CD4-positive, alpha-beta T cell treated with Interleukin-17A for 4 hours (primary cell): ENCODE measurements at places on chromosomes 6 and 20.

DNA sequence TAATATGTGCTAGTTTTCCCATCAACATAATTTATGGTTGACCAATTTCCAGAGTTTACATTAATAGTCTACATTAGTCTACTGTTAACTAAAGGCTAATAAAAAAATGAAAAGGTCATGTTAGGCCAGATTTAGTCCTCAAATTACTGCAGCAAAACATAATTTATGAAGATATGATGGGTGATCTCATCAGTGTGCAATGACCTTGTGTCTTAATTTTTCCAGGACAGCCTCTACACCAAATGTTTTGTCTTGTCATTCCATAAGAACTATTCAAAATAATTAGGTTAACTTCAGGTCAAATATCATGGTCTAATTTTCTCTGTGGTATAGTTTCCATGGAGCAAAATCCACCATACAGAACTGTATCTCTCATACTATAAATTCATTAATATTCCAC is 234.2 kb downstream of the COL12A1 start:
- no peak for DNase-seq

- DNase-seq: no peak
These were observed 844.3 kb upstream of the MANEA start for GRCh38 chr6:94733066-94733465.

- no peak for DNase-seq
These were observed 117.7 kb upstream of the CCDC28A start for GRCh38 chr6:138655828-138656227.

DNA sequence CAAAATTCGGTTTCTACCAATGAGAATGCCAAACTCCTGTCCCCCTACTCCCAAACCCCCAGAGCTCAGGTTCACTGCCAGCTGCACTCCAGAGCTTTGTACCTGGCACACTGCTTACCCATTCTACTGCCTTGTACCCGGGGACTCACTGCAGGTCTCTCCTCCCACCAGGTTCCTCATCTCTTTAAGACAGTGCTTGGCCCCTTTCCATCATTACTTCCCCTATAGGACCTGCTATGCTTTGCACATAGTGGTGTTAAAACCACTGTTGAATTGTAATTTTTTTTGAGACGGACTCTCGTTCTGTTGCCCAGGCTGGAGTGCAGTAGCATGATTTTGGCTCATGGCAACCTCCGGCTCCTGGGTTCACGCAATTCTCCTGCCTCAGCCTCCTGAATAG is 25.9 kb downstream of the LYRM4 start:
- no peak for DNase-seq
